ENCODE measurements at places on chromosomes 16 and 17. TPM values are rescaled to one million over a fixed set of nuclear protein-coding genes. Genes with fewer than 3 reads are reported as not detected.

GRCh38 chr17:2123375-2124251, 68.7 kb downstream of the HIC1 start:
- H3K36me3 ChIP-seq, result peaks cover 8% of the 10 kb centered on the region
- no peak for DNase-seq
- peaks cover 17% of the 10 kb centered on the region for H3K4me1 ChIP-seq
- no peaks in the 10 kb centered on the region for H3K27me3 ChIP-seq
- peak overlapping the region; percentile 78 for H3K27ac ChIP-seq
- no peak overlapping the region for H3K4me3 ChIP-seq

The LCMT1 gene
- polyA plus RNA-seq, result 70.9 TPM

DNA sequence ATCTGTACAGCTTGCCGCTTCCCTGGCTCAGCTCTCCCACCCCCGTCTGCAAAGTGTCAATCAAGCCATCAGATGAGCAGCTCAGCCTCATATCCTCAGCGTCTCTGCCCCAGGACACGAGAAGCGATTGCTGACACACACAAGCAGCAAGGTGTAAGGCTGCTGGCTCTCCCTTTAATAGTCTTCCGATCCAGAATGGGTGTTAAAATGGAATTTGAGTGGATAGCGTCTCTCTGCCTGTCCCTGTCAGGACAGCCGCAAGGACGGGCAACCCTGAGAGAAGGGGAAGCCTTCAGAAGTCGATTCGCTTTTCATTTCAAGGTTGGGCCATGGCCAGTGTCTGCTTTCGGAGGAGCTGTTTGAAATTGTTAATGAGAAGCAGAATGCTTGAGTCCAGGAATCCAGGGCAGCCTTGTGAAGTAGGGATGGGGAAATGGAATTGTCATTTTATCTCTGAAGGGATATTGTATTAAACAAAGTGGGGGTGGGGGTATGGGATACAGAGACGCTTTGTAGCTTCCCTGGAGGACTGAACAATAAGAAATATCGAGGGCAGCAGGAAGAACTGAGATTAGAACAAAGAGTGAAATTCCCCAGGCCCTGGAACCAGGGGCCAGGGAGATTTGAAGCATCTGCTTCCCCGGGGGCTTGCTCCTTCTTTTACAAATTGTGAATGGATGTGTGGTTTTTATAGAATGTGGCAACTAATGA, 4.7 kb upstream of the PIPOX start:
- H3K4me3 ChIP-seq, result no peak overlapping the region
- peaks cover 60% of the 10 kb centered on the region for H3K4me1 ChIP-seq
- DNase-seq, result peak; percentile 88

GRCh38 chr16:79986352-79986751, 385.8 kb upstream of the MAF start:
- H3K4me3 ChIP-seq, result no peak overlapping the region
- peaks cover 2% of the 10 kb centered on the region for H3K4me1 ChIP-seq
- H3K36me3 ChIP-seq, result no peaks in the 10 kb centered on the region
- no peak for DNase-seq
- H3K27ac ChIP-seq, result no peak overlapping the region
- H3K27me3 ChIP-seq, result no peaks in the 10 kb centered on the region

GRCh38 chr17:60390186-60390585, 1.7 kb downstream of the USP32 start:
- no peak for DNase-seq
- no peaks in the 10 kb centered on the region for H3K36me3 ChIP-seq
- no peaks in the 10 kb centered on the region for H3K27me3 ChIP-seq
- H3K4me1 ChIP-seq, result peaks cover 19% of the 10 kb centered on the region
- no peak overlapping the region for H3K27ac ChIP-seq

DNA sequence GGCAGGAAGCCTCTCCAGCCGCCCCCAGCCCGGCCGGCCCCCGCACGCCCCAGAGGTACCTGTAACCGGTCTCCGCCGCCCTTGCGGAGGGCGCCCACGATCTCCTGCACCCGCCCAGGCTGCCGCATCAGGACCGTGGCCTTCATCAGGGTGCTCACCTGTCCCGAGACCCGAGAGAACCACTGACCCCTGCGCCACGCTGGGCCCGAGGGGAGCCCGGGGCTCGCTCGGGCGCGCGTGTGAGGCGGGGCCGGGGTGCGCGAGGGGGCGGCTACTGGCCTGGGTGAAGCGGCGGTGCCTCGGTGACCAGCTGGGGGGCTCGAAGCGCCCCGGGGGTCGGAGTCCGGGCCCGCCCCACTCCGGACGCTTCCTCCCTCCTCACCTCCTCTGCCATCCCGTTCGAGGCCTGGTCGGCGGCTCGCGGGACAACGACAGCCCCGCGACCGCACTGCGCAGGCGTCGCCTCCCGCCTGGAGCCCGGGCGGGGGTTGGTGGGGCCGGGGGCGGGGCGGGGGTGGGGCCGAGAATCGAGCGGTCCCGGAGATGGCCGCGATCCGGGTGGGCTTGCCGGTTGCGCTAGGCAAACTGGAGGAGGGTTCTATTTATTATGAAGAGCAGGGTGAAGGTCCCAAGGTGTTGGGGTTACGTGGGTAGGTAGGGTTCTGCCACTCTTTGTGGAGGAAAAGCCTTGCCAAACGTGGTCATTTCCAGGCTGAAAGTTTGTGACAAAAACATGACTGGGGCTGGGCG, at the start of gene NT5C3B:
NT5C3B (minus strand) TSS at position 433 of the 750 bp plus-strand sequence; CDS start at position 394, 39 bp downstream.
- H3K27ac ChIP-seq, result peak within 1 kb of the TSS; percentile 33
- DNase-seq, result no peak
- H3K4me1 ChIP-seq, result peaks cover 12% of the 10 kb centered on the region
- peak within 1 kb of the TSS; percentile 80 for H3K4me3 ChIP-seq

DNA sequence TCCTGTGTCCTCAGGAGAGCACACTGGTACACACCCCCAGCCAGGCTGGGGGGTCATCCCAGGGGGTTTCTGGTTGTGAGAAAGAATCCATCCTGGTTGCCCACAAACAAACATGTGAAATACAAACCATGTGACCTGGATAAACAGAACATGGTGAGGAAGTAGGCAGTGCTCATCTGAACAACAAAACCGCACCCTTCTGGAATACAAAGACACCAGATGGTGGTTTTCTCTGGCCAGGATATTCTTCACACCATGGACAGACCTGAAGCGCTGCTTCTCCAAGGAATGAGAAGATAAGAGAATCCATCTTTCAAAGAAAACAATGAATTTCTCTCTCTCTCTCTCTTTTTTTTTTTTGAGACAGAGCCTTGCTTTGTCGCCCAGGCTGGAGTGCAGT, 302.3 kb downstream of the SLC39A11 start:
- no peaks in the 10 kb centered on the region for H3K36me3 ChIP-seq
- H3K27me3 ChIP-seq, result no peaks in the 10 kb centered on the region
- H3K4me1 ChIP-seq, result no peaks in the 10 kb centered on the region
- no peak overlapping the region for H3K27ac ChIP-seq
- no peak overlapping the region for H3K4me3 ChIP-seq

GRCh38 chr17:13429201-13429600, 172.5 kb downstream of the HS3ST3A1 start:
- H3K4me3 ChIP-seq, result no peak overlapping the region
- DNase-seq, result no peak
- H3K4me1 ChIP-seq, result no peaks in the 10 kb centered on the region
- H3K36me3 ChIP-seq, result no peaks in the 10 kb centered on the region
- no peaks in the 10 kb centered on the region for H3K27me3 ChIP-seq

The SLC13A2 gene
- polyA plus RNA-seq, result 0.27 TPM

- H3K27ac ChIP-seq, result no peak overlapping the region
- H3K4me3 ChIP-seq, result no peak overlapping the region
- H3K36me3 ChIP-seq, result no peaks in the 10 kb centered on the region
Observed at GRCh38 chr16:12798171-12798570, 5.5 kb downstream of the CPPED1 start.

The KRT32 gene
- polyA plus RNA-seq, result not detected

GRCh38 chr17:18185391-18185790, 1.8 kb downstream of the ALKBH5 start:
- peaks cover 27% of the 10 kb centered on the region for H3K36me3 ChIP-seq
- peak overlapping the region; percentile 89 for H3K4me3 ChIP-seq
- H3K27me3 ChIP-seq, result no peaks in the 10 kb centered on the region
- peaks cover 50% of the 10 kb centered on the region for H3K4me1 ChIP-seq
